Psoas muscle (tissue), 8 donors: ENCODE measurements at places on chromosomes 16 and 17. TPM values are rescaled to one million over a fixed set of nuclear protein-coding genes. Genes with fewer than 3 reads are reported as not detected.

GRCh38 chr17:80586846-80587228 lies 42.2 kb downstream of the RPTOR start:
- DNase-seq: peak; percentile 84

DNA sequence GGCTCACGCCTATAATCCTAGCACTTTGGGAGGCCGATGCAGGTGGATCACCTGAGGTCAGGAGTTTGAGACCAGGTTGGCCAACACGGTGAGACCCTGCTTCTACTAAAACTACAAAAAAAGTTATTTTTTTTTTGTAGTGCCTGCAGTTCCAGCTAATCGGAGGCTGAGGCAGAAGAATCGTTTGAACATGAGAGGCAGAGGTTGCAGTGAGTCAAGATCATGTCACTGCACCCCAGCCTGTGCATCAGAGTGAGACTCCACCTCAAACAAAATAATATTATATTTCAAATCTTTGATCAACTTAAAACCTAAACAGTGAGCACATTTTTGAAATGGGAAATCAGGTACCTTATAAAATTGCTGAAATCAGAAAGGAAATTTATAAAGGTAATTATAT lies 36.5 kb downstream of the NCOR1 start:
- DNase-seq: no peak

DNA sequence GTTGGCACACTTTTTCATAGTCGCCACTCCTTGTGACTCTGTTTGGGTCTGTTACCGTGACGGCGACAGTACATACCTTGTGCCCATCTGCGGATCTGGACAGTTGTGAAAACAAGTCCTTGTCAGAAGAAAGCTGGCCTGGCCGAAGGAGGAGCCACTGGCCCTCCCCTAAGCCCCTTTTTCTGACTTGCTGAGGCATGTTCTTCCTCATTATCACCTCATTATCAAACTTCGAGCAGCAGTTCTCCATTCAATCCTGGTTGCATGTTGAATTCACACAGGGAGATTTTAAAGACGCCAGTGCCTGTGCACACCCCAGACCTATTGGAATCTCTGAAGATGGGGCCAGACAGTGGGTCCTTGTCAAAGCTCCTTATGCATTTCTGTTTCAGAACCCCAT lies 61.1 kb downstream of the CYLD start:
- DNase-seq: no peak

GRCh38 chr17:62588109-62588508 lies 39.4 kb upstream of the MRC2 start:
- DNase-seq: no peak

GRCh38 chr17:37833237-37833859 lies 88.5 kb upstream of the HNF1B start:
- DNase-seq: no peak

DNA sequence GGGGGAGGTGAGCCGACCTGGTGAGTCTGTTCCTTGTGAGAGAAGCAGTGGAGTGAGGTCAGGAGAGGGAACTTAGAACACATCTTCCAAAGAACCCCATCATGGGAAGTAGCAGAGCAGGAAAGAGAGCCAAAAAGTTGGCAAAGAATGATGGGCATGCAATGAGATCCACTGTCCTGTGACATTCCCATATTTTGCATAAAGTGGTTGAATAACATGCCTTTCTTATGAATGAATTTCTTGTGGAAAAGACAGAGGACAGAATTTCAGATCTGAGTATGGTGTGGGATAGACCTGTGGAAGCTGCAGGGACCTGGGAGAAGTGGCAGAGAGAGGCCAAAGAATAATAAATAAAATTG lies 41.3 kb downstream of the TMEM100 start:
- DNase-seq: no peak

GRCh38 chr17:36705283-36705795 lies 104.0 kb downstream of the MRM1 start:
- no peak for DNase-seq

GRCh38 chr16:4691666-4692412 lies 1.5 kb upstream of the NUDT16L1 start:
- DNase-seq: no peak

GRCh38 chr17:50944902-50945720 lies 79.0 kb upstream of the TOB1 start:
- no peak for DNase-seq

Gene RPS2
- 1,334 TPM for total RNA-seq

Gene OSBPL7
- 23.4 TPM for total RNA-seq

Gene KRT20
- 0.21 TPM for total RNA-seq
